IMR-90 (cell line): ENCODE measurements at places on chromosomes 3 and 15. TPM values are rescaled to one million over a fixed set of nuclear protein-coding genes. Genes with fewer than 3 reads are reported as not detected.

GRCh38 chr15:38702178-38702912 lies 137.7 kb upstream of the RASGRP1 start:
- DNase-seq: no peak

CFAP161 gene
- polyA plus RNA-seq: not detected in 2 replicates

DNA sequence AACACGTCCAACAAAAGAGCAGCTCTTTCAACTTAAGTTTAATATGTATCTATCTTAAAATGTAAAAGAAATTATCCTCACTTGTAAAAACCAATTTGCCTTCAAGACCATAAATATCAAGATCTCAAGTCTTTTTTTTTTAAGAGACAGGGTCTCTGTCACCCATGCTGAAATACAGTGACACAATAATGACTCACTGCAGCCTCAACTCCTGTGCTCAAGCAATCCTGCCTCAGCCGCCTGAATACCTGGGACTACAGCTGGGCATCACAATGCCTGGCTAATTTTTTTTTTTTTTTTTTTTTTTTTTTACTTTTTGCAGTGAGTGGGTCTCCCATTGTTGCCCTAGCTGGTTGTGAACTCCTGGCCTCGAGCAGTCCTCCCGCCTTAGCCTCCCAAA lies 26.0 kb downstream of the ACAP2 start:
- DNase-seq: no peak

COL6A5 gene
- not detected in 2 replicates for polyA plus RNA-seq

SLCO3A1 gene
- 8.1 and 11.2 TPM in 2 replicates for polyA plus RNA-seq

NCK1 gene
- 24.3 and 25.4 TPM in 2 replicates for polyA plus RNA-seq

- no peak for DNase-seq
These were observed 18.2 kb upstream of the EOGT start for GRCh38 chr3:69031635-69032034.

GRCh38 chr3:153163393-153163724 lies 1.3 kb downstream of the RAP2B start:
- DNase-seq: peak; percentile 29

KIF7 gene
- 9.0 and 11.5 TPM in 2 replicates for polyA plus RNA-seq

- DNase-seq: peak; percentile 28
These were observed 3.5 kb upstream of the MESP1 start for GRCh38 chr15:89754361-89755154.

DNA sequence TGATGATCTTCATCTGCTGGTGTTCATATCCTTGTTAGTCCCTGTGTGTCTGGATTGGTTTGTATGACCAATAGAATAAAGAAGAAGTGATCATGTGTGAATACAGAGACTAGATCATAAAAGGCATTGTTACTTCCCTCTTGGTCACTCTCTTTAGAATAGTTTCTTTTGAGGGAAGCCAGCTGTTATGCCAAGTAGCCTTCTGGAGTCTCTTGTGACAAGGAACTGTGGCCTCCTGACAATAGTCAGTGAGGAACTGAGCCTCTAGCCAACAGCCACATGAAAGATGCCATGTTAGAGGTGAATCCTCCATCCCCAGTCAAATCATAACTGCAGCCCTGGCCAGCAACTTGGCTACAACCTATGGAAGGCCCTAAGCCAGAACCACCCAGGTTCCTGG lies 63.0 kb upstream of the SMAD3 start:
- no peak for DNase-seq

DNA sequence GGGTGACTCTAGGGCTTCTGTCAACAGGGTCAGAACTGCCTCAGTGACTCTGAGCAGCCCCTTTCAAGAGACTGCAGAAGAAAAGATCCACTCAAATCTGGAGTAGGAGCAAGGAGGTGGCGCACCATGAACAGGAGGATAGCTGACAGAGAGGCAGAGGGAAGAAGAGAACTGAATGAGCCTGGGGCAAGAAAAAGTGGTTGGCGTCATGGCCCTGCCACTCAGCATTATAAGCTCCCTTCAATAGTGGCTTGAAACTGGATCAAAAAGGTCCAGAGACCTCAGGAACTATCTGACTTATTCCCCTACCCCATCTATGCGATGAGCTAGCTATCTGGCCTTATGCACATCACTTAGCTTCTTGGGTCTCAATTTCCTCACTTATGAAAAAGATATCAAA lies 66.6 kb downstream of the NCEH1 start:
- no peak for DNase-seq

- DNase-seq: no peak
These were observed 272.8 kb upstream of the ARRDC4 start for GRCh38 chr15:97687654-97688053.

DNA sequence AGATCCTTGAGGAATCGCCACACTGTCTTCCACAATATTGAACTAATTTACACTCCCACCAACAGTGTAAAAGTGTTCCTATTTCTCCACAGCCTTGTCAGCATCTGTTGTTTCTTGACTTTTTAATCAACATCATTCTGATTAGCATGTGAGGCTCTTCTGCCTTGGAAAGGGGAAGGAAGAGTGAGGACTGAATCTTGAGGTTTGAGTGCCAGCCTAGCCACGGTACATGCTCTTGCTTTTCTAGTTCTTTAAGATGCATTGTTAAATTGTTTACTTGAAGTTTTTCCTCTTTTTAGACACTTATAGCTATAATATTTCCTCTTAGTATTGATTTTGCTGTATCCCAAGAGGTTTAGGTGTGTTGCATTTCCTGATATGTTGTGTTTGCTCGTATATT lies 596.1 kb downstream of the OTOL1 start:
- no peak for DNase-seq

SNTN gene
- not detected in 2 replicates for polyA plus RNA-seq

GOLGA8J gene
- not detected in 2 replicates for polyA plus RNA-seq

GRCh38 chr3:192128922-192129321 lies 598.4 kb downstream of the FGF12 start:
- DNase-seq: no peak

GRCh38 chr3:105862217-105862616 lies 6.6 kb downstream of the CBLB start:
- no peak for DNase-seq

SRGAP3 gene
- polyA plus RNA-seq: 0.68 and 0.77 TPM in 2 replicates

- no peak for DNase-seq
These were observed 53.9 kb upstream of the TTC14 start for GRCh38 chr3:180548050-180548449.

GRCh38 chr15:41886741-41887140 lies 7.1 kb downstream of the SPTBN5 start:
- no peak for DNase-seq

NRG4 gene
- polyA plus RNA-seq: not detected in 2 replicates

DNA sequence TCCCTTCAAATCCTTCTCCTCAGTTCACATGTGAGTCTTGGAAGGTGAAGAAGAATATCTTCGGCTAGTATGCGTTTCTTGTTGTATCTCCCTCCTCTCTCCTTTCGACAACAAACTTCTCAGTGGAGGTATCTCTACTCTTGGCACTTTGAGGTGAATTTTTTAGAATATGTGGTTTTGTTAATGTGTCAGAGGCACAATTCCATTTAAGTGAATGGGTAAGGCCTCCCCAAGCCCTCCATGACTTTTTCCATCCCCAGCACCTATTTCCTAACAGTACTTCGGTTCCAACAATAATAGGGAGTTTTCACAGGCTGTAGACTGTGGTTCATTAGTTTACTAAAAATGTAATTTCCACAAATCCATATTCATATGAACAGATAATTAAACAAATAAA lies 74.2 kb downstream of the TM4SF4 start:
- no peak for DNase-seq
